ENCODE measurements at places on chromosomes 3 and 15.

GRCh38 chr3:121463745-121464144 lies 82.0 kb downstream of the POLQ start:
- DNase-seq = no peak

GRCh38 chr3:173396191-173397041 lies 1.1 kb upstream of the NLGN1 start:
- DNase-seq = no peak

- no peak for DNase-seq
Observed at GRCh38 chr3:197350446-197350845, 52.0 kb upstream of the DLG1 start.

DNA sequence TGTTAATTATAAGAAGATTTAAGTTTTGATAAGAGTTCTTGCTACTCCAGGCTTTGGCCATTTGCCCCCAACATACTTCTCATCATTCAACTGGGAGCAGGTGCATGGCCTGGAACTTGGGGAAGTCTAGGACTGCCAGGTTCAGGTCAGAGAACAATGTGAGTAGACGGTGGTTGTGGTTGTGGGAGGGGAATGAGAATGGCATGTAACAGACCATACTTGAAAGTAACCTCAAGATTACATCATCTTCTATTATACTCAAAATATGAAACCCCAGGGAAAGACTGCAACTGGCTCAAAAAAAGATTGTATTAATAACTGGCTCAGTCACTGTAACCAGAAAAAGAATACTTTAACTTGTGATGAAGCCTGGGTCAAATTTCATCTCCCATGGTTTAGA lies 364.9 kb upstream of the DPPA4 start:
- DNase-seq = no peak

DNA sequence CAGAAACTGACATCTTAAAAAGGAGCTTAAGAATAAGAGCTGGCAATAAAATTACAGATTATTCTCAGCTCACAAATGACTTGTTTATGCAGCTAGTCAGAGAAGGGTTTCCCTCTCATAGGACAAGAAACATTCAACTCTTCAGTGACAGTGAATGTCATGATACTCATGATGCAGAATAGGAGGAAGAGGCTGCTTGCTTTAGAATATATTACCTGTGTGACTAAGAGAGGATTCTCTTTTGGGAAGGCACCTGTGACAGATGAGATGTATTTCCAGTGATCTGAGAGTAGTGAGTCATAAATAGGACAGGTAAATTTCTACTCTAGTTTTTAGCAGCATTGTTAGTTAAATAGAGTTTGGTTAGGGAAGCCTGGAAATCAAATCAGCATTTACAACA lies 39.9 kb downstream of the RASA2 start:
- DNase-seq = no peak

DNA sequence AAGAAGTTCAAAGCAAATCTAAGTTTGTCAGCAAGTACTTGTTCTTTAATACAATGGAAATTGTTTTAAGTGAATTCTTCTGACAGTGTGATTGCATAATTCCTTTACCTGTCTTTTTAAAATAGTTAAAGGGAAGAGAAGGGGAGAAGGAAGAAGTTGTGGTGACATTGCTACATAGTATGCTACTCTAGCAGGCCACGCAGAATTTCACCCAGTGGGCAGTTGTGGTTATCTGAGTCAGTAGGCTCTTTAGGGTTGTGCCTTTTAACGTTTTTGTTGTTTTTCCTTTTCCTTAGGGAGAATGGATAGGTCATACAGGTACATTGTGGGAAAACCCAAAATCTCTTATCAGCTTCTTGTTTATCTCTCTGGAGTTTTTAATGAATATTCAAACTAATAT lies 40.4 kb downstream of the KIF15 start:
- DNase-seq = no peak

DNA sequence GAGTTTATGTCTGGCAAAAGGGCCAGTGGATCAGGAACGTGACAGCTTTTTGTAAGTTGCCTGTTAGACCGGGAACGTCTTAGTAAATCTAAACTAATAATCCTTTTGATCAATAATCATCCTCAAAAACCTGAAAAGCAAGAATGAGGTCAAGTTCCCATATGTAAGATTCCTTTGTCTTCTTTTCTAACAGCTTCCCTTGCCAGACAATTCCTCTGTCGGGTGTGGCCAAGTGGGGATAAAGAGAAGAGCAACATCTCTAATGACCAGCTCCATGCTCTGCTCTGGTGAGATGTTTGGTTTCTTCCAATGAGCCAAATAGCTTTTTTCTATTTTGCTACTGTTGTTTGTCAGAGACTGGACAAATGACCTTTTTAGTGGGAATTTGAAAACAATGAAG lies 19.8 kb downstream of the FANCD2OS start:
- no peak for DNase-seq

DNA sequence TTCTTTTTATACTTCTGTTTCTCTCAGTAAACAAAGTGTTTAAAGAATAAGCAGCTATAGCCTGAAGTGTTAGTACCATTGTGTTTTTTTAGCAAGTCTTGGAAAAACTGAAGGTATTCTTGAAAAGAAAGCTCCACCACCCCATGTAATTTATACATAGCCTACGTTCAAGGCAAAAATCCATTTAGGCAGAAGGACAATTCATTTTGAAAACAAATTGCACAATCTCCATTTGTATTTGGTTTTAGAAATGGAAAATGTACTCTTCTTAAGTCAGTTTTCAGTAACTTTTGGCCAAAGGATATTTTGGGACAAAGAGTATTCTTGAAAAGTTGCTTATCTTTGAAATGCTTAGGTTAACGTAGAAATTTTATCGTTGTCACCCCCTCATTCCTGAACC lies 34.5 kb downstream of the PTPRG start:
- no peak for DNase-seq

DNA sequence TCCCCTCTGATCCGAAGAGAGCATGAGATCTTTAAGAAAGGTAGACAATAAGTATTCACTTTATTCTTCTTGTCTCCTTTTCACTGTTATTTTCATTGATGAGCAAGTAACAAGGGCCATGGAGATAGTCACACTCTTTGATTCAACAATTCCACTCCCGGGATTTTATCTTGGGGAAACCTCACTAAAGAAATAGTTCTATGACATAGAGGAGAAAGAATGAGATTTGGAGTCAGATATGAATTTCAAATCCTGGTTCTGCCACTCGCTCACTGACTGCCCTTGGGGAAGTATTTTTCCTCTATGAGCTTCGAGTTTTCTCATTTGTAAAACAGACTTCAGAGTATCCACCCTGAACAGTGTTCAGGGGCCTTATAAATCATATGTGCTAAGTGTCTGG lies 514.6 kb downstream of the NLGN1 start:
- no peak for DNase-seq

GRCh38 chr15:32905481-32905880 lies 187.7 kb downstream of the GREM1 start:
- DNase-seq = no peak

- no peak for DNase-seq
Observed at GRCh38 chr3:63450634-63451363, 172.7 kb downstream of the SYNPR start.

DNA sequence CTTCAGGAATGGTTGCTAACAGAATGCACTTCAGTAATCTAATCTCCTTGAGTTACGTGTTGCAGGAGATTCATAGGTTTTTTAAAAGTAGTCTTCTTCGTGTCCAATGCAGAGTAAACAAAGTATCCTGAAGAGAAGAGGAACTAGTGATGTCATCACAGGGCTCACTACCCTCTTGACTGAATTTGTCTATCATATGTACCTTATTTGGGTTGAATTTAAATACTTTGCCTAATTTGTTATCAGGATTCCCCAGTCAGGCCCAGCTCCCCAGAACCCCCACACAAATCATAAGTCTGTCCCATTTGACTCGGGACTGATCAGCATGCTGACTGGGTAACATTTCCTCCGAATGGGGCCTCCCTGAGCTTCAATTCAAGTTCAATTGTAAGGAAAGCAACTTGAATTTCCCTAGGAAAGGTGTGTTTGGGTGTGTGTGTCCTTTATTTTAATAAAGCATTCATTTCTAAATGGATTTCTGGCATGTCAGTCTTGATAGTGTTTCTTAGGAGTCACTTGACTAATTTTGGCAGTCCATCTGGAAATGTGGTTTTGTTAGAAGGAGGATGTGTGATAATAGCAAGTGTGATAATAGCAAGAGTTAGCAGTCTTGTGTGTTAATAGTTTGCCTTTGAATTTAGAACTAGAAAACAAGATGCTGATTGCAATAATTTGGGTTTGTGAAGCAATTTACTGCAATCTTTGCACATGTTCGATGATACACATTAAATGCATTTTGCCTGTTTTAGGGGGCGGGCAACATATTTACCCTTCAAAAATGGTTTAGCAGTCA lies 21.9 kb downstream of the OXNAD1 start:
- DNase-seq = no peak

GRCh38 chr15:74431645-74432044 lies 2.1 kb downstream of the SEMA7A start:
- peak; percentile 13 for DNase-seq

- DNase-seq = no peak
Observed at GRCh38 chr3:139770577-139770976, 92.8 kb upstream of the NMNAT3 start.

DNA sequence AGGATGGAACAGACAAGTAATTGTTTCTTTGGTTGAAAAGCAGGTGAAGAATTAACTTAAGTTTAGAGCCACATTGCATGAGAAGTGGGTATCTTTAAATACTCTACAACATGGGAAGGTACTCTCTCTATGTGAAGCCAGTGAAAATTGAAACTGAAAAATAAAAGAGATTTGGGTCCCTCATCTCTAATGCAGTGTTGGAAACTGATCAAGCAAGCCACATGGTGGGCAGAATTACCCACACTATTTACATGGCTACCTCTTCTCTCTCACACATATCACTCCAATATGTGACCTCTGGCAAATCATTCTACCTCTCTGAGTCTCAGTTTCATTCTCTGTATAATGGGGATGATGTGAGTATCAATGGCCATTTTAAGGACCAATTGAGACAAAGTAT lies 339.0 kb downstream of the IL5RA start:
- DNase-seq = no peak

DNA sequence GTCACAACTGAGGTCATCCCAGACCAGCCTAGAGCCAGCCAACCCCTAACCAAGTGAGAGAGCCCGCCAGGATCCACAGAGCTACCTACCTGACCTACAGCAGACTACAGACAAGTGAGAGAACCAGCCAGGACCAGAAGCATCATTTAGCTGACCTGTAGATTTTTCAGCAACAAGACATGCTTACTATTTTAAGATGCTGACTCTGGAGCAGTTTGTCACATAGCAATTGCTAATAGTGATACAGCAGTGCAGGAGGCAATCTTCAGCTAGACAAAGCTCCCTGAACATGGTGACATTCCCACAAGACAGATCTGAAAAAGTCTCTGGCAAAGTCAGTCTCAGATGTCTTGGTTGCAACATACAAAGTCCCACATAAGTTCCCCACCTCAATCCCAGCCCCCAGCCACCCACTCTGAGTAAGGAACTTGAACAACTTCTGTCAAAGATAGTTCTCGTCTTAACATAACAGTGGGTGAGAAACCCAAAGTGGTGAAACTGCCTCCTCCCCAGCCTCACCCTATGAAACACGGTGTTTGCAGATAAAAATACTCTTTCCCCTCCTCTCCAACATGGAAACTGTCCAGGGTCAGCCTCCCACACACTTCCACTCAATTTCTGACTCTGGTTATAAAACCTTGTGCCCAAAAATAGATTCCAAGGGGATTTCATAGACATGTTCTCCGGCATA lies 120.3 kb upstream of the SLC6A11 start:
- no peak for DNase-seq

- no peak for DNase-seq
Observed at GRCh38 chr3:115805520-115805919, 182.2 kb downstream of the GAP43 start.

GRCh38 chr3:106566277-106566676 lies 697.5 kb upstream of the CBLB start:
- DNase-seq = no peak

DNA sequence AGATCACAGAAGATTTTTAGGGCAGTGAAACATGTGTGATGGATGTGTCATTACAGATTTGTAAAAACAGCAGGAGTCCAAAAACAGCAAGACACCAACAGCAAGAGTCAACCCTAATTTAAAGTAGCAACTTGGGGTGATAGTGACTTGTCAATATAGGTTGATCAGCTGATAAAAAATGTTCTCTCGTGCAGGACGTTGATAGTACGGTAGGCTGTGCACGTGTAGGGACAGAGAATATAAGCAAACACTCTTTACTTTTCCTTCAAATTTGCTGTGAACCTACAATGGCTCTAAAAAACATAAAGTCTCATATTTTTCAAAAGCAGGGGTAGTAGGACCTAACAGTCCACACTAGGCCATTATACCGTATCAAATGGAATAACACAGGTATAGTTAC lies 120.8 kb downstream of the STAG1 start:
- no peak for DNase-seq

- DNase-seq = no peak
Observed at GRCh38 chr3:28940530-28940929, 340.3 kb upstream of the RBMS3 start.

DNA sequence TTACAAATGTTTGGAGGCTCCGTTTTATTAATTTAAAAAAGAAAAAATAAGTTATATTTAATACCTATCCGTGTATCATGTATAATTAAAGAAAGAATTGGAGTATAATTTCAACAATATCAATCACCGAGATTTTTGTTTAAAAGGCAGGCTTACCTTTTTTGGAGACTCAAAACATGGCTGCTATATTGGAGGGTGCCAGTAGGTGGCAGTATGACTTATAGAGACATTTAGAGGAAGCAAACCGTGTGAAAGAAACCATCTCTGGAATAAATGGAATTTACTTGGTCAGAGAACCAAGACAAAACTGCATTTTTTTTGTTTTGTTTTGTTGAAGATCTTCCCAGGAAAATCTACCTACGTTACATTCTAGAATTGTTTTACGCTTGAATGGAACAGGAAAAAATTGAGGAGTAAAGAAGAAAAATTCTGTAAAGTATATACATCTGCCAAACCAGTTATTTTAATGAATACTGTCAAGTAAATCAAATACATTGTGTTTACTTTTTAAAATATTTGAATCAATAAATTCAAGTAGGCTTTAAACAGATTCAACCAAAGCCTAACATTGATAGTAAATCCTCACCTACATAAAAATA lies 802.6 kb upstream of the ALCAM start:
- peak; percentile 33 for DNase-seq

DNA sequence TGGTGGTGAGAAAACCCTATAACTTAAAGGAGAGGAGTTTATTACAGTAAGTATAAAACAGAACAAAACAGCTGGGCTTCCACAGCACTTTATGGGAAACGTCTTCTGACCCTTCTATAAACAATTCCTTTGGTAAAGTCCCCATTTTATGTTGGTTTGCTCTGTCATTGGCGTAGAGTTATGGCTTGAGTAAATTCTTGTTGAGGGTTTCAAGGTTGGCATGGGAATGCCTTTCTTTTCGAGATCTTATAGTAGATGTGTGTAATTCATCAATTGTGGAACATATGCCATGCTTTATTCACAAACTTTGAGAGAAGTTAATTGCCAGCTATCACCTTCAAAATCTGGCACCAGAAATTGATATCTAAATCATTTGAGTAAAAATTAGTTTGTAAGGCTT lies 11.6 kb upstream of the CHL1 start:
- DNase-seq = no peak

GRCh38 chr3:189655617-189656016 lies 24.4 kb downstream of the TP63 start:
- no peak for DNase-seq

- no peak for DNase-seq
Observed at GRCh38 chr3:144363856-144364255, 392.2 kb downstream of the DIPK2A start.

- no peak for DNase-seq
Observed at GRCh38 chr3:186182850-186183249, 74.0 kb upstream of the ETV5 start.

Data from CD4-positive, alpha-beta T cell treated with Interleukin-1 beta for 1 hour (primary cell).